ENCODE measurements at places on chromosomes 2 and 18.

DNA sequence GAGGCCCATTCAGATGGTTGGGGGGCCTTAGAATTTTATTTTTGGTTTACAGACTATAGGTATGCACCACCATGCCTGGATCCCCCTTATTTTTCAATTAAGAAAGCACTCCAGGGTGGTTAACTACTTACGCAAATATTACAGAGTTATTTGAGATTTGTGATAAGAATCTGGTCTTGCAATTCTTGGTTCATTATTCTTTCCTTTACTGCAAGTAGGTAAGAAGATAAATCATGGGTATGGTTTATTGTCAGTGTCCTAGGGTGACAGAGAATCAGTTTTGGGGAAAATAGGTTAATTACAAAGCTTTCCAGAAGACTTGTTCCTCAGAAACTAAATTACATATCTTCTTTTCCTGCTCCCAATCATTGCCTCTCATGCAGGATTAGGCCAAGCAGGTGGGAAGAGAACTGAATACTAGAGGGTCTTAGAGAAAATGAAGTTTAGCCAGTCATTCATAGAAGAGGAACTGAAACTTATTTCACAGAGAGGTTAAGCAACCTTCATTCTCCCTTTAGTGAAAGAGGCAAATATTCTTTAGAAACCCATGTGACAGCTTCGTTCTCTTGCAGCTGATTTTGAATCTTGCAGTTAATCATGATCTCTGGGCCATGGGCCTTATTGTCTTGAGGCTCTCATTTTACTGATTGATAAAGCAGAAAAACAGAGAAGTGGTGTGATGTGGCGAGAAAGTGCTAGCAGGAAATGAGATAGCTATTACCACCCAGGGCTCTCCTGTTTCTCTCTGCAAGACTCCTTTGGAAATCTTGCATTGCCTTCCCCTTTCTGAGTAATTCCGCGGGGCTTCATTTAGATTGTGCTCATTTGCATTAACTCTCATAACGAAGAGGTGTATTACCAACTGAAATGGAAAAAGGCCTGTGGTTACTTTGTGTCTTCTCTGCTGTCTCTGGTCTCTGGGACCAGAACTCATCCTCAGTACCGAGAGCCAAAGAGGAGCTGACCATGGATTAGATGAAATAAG is 44.8 kb upstream of the ARHGAP25 start:
- no peak for DNase-seq

DNA sequence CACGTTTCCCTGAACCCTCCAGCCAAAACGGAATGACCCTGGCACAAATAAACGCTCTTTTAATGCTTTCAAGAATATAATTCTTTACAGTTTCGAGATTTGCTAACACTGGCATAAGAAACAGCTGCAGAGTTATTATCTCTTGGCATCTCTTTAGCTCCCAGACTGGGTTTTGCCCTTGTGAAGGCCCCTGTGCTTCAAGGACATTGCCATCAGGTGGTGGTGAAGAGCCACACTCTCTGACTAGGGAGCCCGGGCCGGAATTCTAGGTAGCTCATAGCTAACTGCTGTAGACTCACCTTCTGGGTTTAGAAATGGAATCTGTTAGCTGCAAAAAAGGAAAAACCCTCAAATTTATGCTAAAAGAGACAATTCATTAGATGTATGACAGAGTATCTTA is 13.3 kb upstream of the GALNT14 start:
- DNase-seq = no peak

- DNase-seq = no peak
Measured at GRCh38 chr18:37316468-37316867, 249.1 kb downstream of the CELF4 start.

DNA sequence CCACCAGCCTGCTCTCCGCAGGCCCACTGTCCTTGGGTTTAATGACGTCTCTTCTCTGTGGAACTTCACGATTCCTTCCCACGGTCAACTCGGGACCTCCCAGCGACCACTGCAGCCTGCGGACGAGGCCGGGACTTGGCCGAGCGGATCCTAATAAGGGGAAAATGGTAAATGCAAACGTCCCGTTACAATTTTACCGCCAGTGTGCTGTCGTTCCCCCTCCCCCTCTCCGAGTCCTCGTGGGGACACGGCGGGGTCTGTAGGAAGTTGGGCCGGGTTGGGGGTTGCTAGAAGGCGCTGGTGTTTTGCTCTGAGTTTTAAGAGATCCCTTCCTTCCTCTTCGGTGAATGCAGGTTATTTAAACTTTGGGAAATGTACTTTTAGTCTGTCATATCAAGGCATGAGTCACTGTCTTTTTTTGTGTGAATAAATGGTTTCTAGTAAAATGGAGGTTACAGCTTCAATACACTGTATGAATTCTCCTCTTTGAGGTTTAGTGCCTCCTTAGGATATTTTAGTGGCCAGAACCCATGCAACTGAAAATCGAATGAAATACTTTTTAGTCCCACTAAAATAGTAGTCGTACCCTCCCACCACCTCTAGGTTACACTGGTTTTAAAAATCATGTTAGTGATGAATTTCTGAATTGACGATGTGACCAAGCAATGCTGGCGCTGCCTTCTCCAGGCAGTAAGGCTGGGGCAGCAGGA is 2.3 kb downstream of the HOXD11 start:
- DNase-seq = no peak

- DNase-seq = no peak
Measured at GRCh38 chr2:208570851-208571763, 164.5 kb downstream of the PTH2R start.

- DNase-seq = no peak
Measured at GRCh38 chr2:104444392-104444791, 409.5 kb upstream of the POU3F3 start.

DNA sequence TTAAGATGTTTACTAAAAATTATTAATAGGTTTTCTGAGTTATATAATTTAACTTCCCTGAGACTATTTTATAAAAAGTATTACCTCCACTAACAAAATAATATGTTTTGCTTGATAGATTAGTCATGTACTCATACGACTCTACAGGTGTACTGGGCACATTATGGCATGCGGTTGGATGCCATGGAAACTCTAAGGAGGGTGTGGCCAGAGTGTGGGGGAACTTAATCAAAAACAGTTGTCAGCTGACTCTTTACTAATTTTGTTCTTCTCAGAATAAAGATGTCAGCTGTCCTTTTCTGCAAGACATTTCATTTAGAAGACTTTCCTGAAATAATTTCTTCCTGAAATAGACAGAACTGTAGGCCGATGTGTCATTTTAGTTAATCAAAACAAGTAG is 228.3 kb upstream of the SIX3 start:
- no peak for DNase-seq

GRCh38 chr2:50597206-50597605 is 434.7 kb downstream of the NRXN1 start:
- DNase-seq = no peak

DNA sequence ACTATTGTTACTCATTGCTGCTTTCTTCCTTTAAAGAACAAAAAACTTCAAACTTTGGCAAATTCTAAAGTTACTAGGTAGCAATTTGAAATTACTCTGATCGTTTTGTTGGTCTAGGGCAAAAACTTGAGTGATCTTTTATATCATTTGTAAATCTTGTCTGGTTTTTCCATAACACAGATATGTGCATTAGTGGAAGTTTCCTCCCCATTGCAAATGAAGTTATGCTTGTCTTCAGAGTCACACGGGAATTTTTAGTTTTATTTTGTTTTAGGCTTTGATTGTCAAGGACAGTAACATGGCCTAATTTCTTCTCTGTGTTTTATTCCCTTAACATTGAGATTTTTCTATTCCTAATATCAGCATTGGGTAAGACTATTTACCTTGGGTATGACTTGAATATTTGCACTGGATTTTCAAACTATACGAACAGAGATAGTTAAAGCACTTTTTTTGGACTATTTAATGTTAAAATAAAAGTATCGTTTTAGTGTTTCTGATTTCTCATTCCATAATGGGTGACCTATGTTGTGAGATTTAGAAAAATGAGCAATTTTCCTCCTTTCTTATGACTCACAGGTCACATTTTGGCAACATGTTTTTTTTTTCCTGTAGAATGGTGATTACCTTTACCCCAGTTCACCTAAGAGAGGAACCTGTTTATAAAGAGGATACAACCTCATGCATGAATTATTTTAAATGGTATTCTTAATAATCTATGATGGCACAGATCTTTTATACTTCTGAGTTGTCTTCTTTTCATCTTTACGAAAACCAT is 65.0 kb downstream of the BABAM2 start:
- DNase-seq = no peak

DNA sequence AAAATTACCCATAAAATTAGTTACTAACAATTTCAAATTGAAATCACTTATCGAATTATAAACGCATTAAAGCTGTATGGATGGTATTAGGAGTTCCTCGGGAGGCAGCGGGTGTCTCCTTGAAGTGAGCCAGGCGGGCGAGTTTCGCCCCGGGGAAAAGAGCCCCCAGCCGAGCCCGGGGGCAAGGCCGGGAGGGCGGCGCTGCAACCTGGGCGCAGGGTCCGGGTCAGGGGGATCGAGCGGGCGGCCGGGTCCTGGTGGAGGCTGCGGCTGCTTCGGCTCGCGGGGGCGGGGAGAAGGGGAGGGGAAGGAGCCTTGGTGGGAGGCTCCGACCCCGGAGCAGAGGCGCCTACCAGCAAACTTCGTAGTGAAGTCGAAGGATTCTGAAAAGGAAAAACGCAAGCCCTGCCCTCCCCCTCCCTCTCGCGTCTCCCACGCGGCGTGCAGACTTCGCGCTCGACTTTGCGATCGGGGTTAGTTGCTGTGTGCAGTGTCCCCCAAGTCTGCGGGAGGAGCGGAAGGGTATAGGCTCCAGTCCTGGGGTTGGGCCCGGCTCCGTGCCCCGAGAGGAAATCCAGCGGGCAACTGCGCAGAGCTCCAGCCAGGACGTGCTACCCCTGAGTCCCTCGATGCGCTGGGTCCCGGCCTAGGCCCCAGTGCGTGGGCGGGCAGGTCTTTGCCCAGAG is 140.8 kb downstream of the MEIS1 start:
- no peak for DNase-seq

- no peak for DNase-seq
Measured at GRCh38 chr2:207173641-207174040, 7.9 kb upstream of the KLF7 start.

GRCh38 chr2:44531289-44531688 is 169.5 kb downstream of the CAMKMT start:
- no peak for DNase-seq

- DNase-seq = no peak
Measured at GRCh38 chr18:28043631-28044030, 133.3 kb downstream of the CDH2 start.

DNA sequence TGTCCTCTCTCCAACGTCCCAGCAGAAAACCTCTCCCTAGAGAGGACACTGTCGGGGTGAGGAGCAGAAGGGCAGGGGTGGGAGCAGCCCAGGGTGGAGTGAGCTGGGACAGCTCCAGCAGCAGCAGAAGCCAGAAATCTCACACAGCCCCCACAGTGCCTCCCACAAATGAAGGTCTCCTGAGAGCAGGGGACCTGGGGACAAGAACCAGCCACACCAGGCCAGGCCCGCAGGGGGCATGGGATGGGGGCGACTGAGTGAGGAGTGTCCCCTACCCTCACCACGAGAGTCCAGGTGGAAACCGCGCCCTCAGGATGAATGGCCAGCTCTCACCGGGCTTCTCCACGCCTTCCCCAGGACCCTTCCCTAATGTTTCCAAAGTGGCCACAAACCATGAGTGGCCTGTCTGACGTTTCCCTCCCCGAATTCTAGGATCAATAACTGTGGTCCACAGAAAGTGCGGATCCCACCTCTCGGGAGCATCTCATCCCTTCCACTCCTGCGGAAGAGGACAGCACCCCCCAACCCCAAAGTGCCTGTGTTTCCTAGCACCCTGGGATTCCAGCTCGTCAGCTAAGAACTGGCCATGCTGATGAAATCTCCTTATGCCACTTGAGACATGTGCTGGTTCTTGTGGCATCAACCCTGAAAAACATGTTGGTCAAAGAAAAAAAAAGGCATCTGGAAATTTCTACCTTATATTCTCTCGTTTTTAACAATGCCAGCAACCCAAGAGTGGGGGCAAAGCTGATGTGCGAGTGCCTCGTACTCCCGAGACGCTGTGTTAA is 121.1 kb downstream of the HDAC4 start:
- no peak for DNase-seq

GRCh38 chr18:58858591-58859468 is 5.8 kb upstream of the ZNF532 start:
- no peak for DNase-seq

- no peak for DNase-seq
Measured at GRCh38 chr2:5315512-5315911, 376.7 kb upstream of the SOX11 start.

DNA sequence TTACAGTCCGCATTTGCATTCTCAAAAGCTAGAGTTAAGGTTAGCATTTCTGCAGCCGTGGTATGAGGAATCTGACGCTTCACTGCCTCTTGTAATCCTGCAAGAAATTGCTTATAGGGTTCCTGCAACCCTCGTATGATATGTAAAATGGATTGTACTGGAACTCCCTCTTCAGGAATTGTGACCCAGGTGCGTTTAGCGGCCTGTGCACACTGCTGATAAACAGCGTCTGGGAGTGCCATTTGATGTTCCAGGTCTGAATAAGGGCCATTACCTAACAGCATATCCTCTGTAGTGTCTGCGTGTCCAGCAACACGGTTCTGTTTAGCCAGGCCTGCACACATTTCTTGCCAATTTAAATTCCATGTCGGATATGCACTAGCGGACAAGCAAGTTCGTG is 42.5 kb downstream of the CXCR4 start:
- no peak for DNase-seq

DNA sequence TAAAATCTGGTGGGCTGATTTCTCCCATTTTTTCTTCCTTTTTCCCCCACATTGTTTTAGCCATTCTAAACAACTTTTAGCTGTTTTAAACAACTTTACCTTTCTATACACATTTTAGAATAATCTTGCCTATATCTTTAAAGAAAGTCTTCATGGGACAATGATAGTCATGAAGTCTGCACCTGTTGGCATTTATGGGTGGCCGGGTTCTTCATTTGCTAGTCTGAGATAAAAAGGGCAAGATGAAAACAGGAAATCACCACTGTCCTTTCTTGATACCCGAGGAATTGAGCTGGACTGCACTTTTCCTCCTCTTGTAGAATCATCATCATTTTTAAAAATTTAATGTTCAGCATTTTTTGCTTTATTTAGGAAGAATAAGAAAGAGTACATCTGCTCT is 104.5 kb downstream of the ATP9B start:
- no peak for DNase-seq

GRCh38 chr18:34659579-34660517 is 50.2 kb upstream of the DTNA start:
- DNase-seq = no peak

- DNase-seq = peak; percentile 33
Measured at GRCh38 chr2:115160531-115161080, 718.2 kb downstream of the DPP10 start.

- no peak for DNase-seq
Measured at GRCh38 chr2:9950521-9951271, 797 bp upstream of the GRHL1 start.

GRCh38 chr2:241112592-241112991 is 10.5 kb upstream of the MTERF4 start:
- DNase-seq = no peak

- no peak for DNase-seq
Measured at GRCh38 chr2:240876475-240877251, 8.0 kb downstream of the AGXT start.

DNA sequence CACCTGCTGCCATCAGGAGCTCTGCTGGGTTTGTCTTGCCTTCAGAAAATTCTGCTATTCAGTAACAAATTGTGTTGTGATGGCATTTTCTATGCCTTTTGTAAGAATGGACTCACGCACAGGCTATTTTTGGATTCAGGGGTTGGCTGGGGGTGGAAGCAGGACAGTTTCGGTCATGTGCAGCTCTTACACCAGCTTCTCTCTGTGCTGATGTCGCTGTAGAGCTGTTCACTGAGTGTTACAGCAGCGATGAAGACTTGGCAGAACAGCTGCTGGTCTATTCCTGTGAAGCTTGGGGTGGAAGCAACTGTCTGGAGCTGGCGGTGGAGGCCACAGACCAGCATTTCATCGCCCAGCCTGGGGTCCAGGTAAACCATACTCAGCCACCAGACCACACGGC is 49.2 kb downstream of the TRPM8 start:
- no peak for DNase-seq
